GM06990 (cell line): ENCODE measurements at places on chromosomes 3 and 15.

DNA sequence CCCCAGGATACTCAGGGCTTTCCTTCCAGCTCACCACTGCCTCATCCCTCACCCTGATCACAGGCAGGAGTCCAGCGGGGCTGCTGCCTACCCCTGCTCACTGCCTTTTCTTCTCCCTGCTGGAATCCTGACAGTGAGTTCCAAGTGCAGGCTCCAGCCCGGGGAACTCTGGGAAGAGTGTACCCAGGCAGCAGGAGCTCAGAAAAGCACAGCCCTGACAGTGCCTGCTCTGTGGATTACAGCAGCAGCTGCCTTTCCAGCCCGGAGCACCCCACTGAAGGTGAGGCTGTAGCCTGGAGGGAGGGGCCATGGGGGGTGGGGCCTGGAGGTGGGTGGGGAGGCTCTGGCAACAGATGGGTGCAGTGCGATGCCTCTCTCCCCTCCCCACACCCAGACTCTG lies 6.1 kb upstream of the JMJD7 start:
- no peak for DNase-seq

DNA sequence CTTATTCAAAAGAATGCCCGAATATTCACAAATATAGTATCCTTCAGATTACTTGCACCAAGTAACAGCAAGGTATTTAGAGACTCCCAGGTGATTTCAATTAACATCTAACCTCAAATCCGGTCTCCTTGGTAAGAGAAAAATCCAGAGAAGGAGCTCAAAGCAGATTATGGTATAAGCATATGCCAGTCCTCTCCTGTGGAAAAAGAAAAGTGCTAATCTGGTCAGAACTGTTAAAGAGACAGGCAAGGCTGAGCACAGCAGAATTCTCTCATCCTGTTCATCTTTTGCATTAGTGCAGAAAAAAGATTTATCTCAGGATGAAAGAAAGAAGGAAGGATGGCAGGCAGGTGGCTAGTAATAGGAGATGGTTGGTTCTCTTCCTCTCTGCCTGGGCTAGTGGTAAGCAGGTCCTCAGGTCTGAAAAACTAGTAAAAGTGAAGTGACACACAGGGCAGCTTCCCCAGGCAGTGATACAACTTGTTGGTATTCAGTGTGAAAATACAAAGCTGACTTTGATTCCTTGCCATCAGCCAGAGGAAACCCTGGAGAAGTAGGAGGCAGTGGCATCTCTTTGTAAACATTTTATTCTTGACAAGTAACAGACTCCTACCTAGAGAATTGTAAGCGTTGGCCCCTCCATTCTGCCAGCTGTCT lies 14.2 kb downstream of the ATXN7 start:
- no peak for DNase-seq

DNA sequence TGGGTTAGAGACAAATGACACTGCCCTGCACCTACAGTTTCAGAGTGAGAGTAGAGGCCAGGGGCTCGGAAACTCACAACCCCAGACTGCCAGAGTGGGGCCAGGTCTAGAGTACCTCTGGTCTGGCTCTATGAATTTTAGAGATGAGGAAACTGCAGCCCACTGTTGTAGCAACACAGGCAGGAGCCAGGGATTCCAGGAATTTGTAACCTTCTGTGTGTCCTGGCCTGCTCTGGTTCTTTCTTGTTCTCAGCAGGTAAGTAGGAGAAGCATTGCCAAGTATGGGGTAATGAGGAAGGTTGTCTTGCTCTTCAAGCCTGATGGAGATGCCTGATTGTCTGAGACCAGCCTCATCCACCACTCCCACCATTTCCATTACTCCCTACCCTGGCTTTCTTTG lies 221.8 kb downstream of the UACA start:
- no peak for DNase-seq

- DNase-seq: no peak
Measured at GRCh38 chr3:187706971-187707370, 4.6 kb upstream of the RTP2 start.

DNA sequence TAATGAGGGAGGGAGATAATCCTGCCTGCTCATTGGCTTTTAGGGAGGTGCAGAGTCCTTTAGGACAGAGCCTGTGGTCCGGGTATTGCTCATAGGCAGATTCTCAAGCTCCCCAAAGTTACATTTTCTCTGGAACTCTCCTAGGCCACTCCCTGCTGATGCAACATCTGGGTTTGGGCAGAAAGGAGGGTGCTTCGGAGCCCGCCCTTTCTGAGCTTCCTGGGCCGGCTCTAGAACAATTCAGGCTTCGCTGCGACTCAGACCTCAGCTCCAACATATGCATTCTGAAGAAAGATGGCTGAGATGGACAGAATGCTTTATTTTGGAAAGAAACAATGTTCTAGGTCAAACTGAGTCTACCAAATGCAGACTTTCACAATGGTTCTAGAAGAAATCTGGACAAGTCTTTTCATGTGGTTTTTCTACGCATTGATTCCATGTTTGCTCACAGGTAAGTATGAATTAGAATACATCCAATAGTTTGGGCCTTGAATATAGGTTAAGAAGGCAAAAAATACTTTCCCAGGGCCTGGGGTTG lies at the start of gene IL20RB:
Gene IL20RB (plus strand): TSS at position 233 of the 538 bp plus-strand sequence. CDS start 131 bp downstream, at position 364.
- no peak for DNase-seq

GRCh38 chr15:67003586-67003985 lies 61.8 kb upstream of the SMAD3 start:
- no peak for DNase-seq

GRCh38 chr3:8986741-8987140 lies 23.5 kb upstream of the RAD18 start:
- DNase-seq: no peak
